ENCODE measurements at places on chromosomes 12 and 14.

- DNase-seq: no peak
Measured at GRCh38 chr12:32494656-32495055, 95.3 kb downstream of the FGD4 start.

- no peak for DNase-seq
Measured at GRCh38 chr12:857611-858010, 91.9 kb downstream of the RAD52 start.

DNA sequence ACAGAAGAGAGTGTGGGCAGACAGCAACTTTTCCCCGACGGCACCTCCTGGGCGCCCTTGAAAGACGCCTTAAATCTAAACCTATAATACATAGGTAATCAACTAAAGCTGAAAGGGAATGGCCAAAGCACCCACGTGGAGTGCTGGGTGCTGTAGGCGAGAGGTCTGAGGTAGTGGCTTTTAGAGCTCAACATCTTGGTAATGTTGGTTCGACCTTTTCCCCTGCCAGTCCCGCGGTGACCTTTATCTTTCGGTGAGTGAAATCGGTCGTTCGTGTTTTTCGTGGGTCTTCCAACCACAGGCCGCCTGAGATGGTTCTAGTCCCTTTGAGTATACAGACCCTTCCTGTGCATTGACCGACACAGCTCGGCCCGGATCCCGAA is 9.1 kb downstream of the OR6S1 start:
- no peak for DNase-seq

GRCh38 chr12:67451206-67451605 is 182.0 kb downstream of the CAND1 start:
- no peak for DNase-seq

- DNase-seq: no peak
Measured at GRCh38 chr12:66859751-66860440, 181.0 kb upstream of the GRIP1 start.

DNA sequence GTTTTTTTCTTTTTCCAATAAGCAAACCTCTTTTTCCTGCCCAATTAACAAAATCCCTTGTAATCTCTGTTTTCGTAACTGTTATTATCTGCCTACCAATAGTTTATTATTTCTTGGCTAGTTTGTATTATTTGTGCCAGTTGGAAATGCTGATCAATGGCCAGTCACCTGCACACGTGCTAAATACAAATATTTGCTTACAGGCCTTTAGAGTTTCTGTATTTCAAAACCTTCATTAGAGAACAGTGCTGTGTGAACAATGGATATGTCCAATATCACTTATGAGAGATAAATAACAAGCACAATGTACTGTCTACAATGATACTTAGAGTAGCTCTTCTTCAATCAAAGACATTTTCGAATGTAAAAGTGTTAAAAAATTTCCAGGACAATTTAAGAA is 10.8 kb upstream of the DYRK2 start:
- no peak for DNase-seq

GRCh38 chr12:22262309-22262708 is 72.2 kb downstream of the ST8SIA1 start:
- no peak for DNase-seq

- DNase-seq: no peak
Measured at GRCh38 chr12:101847325-101847724, 16.6 kb upstream of the GNPTAB start.

DNA sequence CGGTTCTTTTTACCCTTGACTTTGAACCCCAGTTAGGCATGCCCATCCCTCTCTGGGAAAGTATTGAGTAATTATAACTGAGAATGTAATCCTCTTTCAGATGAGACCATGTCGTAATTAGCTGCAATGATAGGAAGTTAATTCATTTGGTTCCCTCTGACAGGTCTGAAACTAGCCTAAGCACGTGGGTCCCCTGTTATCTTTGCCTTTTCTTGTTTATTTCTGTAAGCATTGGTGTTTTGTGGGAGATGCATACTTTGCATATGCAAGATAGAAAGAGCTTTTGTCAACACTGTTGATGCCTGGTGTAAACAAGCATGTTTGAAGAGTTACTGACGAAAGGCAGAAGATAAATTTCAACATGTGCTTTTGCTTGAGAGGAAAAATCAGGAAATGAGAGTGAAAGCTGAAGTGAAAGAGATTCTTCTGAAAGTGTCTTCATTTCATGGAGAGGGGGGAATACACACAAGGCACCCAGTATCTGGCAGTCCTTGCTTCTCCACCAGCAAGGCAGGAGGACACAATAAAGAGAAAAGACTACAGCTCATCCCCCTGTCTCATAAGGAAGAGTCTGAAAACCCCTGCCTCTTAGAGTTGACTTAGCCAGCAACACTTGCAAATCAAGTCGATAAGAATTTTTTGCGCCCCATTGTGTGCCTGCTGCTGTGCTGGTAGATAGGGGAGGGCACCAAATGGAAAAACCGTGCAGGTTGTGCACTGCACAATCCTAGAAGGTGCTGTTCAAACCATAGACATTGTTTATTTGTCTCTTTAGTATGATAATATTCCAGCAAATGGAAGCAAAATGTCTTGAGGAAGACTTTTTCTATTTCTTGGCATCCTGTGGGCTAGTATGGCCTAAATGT is 77.8 kb downstream of the SLC24A4 start:
- no peak for DNase-seq

DNA sequence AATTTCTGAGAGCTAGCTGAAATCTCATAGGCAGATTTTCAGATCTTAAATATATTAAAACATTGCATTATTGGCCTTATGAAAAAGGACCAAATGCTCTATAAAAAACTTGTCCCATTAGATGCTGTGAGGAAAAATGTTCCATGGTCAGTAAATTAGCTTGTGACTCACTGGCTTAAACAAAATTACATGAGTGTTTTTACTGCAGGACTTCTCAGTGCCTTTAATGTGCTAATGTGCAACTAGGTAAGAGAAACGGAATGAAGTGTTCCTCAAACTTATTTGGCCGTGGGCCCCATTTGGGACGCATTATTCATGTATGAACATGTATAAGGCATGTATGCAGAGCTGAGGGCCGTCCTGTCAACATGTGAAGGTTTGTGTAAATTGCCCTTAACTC is 41.7 kb downstream of the MYRFL start:
- DNase-seq: no peak

- no peak for DNase-seq
Measured at GRCh38 chr12:67208281-67209067, 60.7 kb upstream of the CAND1 start.

DNA sequence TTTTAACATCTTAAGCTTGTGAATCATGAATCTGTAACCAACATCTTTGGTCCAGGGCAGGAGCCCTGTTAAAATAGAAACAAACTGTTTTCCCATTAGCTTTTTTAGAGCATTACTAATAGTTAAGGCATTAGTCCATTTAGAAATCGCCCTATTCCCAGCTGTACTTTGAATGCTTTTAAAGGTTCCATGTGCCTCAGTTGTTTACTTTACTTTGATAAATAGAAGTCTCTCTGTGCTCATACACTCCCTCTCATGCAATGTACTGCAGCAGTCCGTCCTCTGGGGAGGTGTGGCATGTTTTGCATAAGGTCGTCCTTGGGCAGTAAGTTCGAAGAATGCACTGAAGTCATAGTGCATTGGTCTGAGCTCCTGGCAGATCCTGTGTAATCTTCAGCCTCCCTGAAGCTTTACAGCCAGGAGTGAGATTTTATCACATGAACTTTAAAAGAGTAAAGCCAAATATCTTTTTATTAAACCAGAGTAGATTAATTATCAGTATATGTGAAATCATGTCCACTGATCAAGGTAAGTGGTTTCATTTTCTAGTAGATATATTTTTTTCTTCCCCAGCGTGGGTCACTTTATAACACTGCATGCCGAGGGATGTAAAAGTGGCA is 134.7 kb downstream of the FGD4 start:
- DNase-seq: no peak

- no peak for DNase-seq
Measured at GRCh38 chr12:116433249-116433648, 125.9 kb upstream of the MAP1LC3B2 start.

GRCh38 chr12:97471194-97471593 is 8.6 kb downstream of the RMST start:
- DNase-seq: no peak

- no peak for DNase-seq
Measured at GRCh38 chr12:83784298-83784890, 1097.7 kb downstream of the TMTC2 start.

GRCh38 chr12:116954710-116955381 is 44.1 kb downstream of the FBXW8 start:
- DNase-seq: no peak

GRCh38 chr14:75342762-75343599 is 64.4 kb downstream of the FOS start:
- no peak for DNase-seq

DNA sequence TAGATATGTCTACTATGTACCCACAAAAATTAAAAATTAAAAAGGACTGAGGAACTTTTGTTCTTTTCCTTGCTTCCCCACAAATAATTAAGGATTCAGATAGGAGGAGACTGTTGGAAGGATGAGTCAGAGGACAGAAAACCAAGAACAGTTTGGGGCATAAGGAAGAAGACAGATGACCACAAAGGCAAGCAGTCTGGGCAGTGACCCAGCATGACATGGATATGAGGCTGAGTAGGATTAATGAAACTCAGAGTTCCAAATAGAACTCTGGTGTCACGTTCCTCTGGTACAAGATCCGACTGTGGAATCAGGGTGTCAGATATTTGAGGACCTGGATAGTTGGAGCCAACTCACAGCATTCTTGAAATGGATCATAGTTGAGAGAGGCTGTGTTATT is 89.3 kb upstream of the SLC38A4 start:
- DNase-seq: no peak

GRCh38 chr12:43361031-43361710 is 190.8 kb downstream of the ADAMTS20 start:
- DNase-seq: no peak

DNA sequence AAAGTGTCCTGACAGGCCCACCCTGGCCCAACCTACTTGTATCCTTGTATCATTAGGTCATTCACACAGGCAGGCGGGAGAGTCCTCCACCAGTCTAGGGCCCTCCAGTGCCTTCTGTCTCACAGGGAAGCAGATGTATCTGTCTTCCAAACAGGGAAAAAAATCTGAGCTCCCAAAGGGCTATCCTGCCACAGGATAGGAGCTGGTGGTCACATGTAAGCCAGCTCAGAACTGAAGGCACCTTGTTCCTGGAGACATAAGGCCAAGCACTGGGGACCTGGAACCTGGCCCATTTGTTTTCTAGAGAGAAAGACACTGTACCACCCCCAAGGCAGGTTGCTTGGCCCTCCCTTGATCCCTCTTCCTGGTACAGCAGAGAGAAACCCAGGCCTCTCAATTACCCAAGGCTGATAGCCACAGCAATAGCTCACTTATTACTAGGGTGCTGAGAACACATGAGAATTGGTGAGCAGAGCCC is 19.4 kb upstream of the PLEKHH1 start:
- DNase-seq: no peak

GRCh38 chr12:388012-388411 is 1.1 kb downstream of the KDM5A start:
- no peak for DNase-seq

DNA sequence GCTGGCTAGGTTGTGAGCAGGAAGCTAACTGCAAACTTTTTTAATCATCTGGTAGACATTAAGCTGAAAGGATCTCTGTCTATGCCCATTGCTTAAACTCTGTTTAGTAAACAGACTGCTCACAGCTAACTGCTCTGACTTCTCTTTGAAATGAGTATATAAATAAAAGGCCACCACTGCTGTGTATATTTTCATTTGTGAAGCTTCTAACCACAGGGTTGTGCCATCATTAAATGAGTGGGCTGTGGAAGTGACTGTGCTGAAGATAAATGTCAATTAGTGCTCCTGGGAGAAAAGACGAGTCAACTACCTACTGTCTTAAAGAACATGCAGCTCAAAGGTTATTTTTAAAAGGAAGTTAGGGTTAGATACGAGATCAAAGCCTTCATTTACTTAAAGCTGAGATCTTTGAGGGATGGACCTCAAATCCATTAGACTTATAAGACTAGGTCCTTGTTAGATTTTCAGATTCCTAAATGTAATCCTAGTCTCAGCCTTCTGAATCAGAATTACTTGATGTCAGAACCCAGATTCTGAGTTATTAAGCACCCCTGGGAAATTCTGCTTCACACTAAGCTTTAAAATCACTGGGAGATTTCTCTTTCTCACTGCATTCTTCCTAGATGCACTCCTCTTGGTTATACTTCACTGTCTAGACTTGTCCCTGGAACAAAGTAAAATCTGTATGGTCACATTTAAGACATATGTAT is 213.1 kb upstream of the FLRT2 start:
- DNase-seq: no peak

DNA sequence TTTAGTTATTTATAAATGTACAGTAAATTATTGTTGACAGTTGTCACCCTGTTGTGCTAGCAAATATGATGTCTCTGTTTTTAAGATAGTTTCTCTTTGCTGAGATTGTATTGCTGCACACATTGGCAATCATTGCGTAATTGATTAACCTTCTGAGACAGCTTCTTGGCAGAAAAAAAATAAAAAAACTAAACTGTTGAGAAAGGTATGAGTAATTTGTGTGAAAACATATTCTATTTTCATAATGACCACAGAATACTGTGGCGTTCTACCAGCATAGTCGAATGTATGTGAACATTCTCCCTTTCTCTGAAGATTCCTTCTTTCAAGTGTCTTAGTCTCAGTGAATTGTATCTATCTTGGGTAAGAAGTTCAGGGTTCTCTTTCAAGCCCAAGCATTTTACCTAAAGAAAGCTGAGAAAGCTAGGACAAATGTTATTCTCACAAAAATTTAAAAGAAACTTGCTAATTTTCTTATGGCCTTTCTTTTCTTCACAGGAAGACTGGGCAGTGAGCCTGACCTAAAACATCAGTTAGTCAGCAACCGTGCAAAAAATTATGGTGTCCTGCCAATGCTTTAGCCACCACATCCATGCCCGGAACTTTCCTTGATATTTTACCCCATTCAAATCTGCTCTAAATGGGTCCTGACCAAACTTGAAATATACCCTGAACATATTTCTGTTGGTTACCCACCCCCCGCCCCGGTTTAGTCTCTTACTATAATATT is 69.0 kb upstream of the REP15 start:
- DNase-seq: no peak

GRCh38 chr12:71469258-71469750 is 29.7 kb downstream of the LGR5 start:
- no peak for DNase-seq

GRCh38 chr14:23561873-23562821 is 5.4 kb downstream of the AP1G2 start:
- DNase-seq: no peak

GRCh38 chr12:68414988-68415387 is 82.8 kb upstream of the MDM1 start:
- no peak for DNase-seq

DNA sequence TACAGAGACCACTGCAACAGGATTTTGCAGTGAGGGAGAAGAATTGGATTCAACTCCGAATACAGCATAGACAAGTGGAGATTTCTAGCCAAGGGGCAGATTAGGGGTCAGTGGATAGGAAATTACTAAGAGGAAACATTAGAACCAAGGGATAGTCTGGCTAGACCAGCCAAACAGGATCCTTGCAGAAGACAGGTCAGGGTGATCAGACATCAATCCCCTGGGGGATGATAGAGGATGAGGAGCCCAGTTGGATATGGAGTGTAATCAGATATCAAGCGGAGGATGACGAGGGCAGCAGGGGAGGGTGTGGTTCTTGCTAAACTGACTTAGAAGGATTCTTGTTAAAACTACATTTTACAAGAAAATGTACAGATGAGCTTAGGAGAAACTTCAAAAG is 424.4 kb downstream of the DAD1 start:
- no peak for DNase-seq

- no peak for DNase-seq
Measured at GRCh38 chr12:58489394-58489793, 430.9 kb downstream of the LRIG3 start.

GRCh38 chr12:15688202-15688736 is 100.9 kb downstream of the EPS8 start:
- DNase-seq: no peak

- no peak for DNase-seq
Measured at GRCh38 chr12:11162502-11162901, 8.5 kb upstream of the SMIM10L1 start.
